ENCODE measurements at places on chromosomes 5 and 9. TPM values are rescaled to one million over a fixed set of nuclear protein-coding genes. Genes with fewer than 3 reads are reported as not detected.
A peak's percentile ranks its signal among the peaks of the same experiment; 100 is the strongest.

- peak; percentile 28 for DNase-seq
Measured at GRCh38 chr9:85142968-85143367, 473.4 kb downstream of the NTRK2 start.

GRCh38 chr5:76125888-76126287, 42.7 kb downstream of the SV2C start:
- DNase-seq: no peak

DNA sequence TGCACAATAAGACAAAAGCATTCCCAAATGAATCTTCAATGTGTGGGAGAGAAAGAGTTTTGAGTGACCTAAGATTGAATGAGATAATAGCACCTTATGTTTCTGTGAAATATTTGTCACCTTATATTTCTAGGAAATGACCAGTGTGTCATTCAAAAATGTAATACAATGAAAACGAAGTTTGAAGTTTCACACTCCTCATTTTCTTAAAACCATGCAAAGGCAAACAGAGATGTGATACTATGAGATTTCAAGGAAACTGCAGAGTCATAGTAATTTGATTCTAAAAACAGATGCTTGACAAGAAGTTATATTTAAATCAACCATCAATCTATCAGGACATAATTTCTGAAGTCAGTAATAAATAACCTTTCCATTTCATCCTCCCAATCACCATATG, 13.6 kb upstream of the ABCA1 start:
- no peak for DNase-seq

DNA sequence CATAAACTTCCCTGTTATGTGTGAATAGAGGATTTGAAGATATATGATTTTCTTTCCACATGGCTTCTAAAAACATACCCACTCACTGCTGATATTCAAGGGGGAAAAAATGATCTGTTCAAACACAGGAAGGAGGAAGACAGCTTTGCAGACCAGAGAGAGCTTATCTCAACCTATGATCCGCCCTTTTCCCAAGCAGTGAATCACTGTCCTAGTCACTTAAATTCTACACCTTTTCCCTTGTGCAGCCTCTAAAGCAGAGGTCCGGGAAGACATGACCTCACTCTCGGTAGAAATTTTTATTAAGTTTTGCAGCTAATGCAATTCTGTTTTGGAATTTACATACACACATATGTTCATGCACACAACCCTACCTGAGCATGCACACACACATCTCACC, 197.2 kb downstream of the DIRAS2 start:
- no peak for DNase-seq

- no peak for DNase-seq
Measured at GRCh38 chr5:132595624-132596023, 38.8 kb downstream of the RAD50 start.

The WDR38 gene
- not detected for total RNA-seq

- DNase-seq: no peak
Measured at GRCh38 chr9:127366594-127366993, 30.4 kb upstream of the SLC2A8 start.

- no peak for DNase-seq
Measured at GRCh38 chr5:21574438-21574837, 1278.7 kb downstream of the CDH12 start.

DNA sequence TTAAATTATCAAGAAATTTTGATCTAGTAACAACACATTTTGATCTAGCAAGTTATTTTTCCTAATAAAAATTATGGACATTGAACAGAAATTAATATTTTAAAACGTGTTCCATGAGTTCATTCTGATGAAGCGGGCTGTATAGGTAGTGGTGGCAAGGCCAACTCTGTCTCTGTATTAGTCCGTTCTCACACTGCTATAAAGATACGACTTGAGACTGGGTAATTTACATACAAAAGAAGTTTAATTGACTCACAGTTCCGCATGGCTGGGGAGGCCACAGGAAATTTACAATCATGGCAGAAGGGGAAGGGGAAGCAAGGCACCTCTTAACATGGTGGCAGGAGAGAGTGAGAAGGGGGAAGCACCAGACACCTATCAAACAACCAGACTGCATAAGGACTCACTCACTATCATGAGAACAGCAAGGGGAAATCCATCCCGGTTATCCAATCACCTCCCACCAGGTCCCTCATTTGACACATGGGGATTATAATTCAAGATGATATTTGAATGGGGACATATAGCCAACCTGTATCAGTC, 61.2 kb downstream of the TMEM232 start:
- DNase-seq: no peak

DNA sequence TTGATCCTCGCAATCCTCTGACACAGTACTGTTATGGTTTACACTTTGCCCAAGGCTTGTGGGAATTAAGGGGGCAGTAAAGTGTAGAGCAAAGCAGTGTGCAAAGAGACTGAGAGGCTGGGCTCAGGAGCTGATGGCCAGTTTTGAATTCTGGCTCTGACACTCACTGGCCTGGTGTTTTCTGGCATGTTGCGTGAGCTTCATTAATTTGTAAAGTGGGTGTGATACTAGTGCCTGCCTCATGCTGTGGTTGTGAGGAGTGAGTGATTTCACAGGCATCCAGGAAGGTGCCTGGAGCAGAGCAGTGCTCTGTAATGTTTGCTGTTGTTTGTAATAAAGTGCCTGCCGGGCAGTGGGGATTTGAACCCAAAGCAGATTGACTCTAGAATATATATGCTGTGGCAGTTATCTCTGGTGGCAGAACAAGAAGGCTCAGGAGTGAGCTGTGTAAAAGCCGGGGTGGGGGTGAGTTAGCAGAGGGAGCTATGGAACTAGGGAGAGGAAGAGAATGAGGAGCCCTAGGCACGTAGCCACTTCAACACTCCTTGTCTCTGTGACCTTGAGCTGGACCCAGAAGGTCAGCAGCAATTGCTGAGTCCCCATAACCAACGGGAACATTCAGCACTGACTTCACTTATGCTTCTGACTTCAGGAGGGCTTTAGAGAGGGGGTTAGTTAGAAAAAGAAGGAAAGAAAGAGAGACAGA, 108.5 kb downstream of the DOCK2 start:
- peak; percentile 27 for DNase-seq

- DNase-seq: peak; percentile 84
Measured at GRCh38 chr9:85212209-85212608, 529.5 kb downstream of the AGTPBP1 start.

The FPGS gene
- total RNA-seq: 87.0 TPM

The NEUROG1 gene
- total RNA-seq: not detected

- no peak for DNase-seq
Measured at GRCh38 chr9:15430920-15431844, 8.5 kb downstream of the SNAPC3 start.

The PCDHGB1 gene
- total RNA-seq: 1.4 TPM

- no peak for DNase-seq
Measured at GRCh38 chr5:171714261-171714660, 71.4 kb upstream of the SMIM23 start.

DNA sequence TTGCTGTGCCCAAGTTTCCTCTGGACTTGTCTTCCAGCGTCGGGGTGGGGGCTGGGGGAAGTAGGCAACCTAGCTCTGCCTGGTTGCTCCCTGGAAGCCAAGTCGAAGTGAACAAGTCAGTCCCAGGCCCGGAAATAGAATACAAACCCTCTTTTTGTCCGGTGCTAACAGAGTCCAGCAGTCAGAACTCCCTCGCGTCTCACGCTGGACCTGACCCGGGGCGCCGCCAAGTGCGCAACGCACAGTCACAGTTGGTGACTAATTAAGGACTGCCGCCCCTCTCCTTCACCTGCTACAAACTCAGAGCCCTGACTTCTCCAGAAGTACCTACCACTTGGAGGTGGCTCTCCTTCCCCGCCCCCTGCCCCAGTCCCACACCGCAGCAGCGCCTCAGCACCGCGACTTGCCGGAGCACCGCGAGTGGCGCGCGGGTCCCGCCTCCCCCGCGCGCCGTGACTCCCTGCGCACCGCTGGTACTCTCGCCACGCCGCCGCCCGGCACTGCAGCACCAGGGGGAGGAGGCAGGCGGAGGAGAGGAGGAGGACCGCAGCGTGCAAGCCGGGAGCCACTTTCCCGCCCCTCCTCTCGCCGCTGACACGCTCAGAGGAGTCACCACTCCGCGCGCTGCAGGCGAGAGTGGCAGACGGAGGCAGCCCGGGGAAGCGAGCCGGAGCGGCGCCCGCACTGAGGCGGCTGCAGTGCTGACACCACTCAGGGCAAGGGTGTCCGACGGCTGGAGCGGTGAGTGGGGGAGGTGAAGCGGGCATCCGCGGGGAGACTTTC, at the start of gene SV2C:
Gene SV2C, plus strand, starts transcription at position 612 of the 783 bp plus-strand sequence. CDS start 48,368 bp downstream, outside the sequence.
- peak; percentile 5 for DNase-seq

- DNase-seq: peak; percentile 29
Measured at GRCh38 chr5:23139338-23140171, 286.4 kb upstream of the CDH12 start.

The IL11RA gene
- 6.2 TPM for total RNA-seq

The LAMC3 gene
- 0.13 TPM for total RNA-seq

The GDNF gene
- 1.4 TPM for total RNA-seq

The BOD1 gene
- 56.3 TPM for total RNA-seq

The C8G gene
- 0.47 TPM for total RNA-seq

DNA sequence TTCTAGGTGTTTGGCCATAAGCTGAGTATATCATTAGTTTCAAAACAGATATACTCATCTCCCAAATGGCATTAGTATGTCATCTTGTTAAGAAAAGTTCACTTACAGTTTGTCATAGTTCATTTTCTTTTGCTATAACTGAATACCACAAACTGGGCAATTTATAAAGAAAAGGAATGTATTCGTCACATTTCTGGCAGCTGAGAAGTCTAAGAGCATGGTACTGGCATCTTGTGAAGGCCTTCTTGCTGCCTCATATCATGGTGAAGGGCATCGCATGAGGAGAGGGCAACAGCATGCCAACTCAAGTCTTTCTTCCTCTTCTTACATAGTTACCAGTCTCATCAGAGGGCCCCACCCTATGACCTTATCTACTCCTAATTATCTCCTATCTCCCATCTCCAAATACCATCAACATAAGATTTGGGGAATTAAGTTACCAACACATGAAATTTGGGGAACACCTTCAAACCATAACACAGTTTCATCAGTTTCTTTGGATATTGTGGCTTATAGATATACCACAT, 20.4 kb upstream of the ITGA1 start:
- no peak for DNase-seq

The SPINK6 gene
- total RNA-seq: 1.2 TPM

The SLC36A2 gene
- not detected for total RNA-seq

The CYSRT1 gene
- total RNA-seq: 1.4 TPM

DNA sequence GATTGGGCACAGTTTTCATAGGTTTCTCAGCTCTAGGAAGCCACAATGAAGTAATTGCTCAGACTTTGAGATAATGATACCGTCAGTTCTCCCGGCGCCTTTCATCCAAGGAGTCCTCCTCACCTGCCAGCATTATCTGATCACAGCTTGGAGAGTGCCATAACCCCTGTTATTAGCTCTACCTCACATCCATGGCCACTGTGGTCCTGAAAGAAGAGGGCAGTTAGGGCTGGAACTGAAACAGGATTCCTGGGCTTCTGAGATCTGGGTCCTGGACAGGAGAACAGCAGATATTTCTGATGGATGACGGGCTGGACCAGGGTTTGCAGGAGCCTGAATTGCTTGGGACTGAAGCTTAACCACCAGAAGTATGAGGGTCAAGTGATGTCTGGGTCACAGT, 13.5 kb downstream of the RGS3 start:
- no peak for DNase-seq

The SETD9 gene
- total RNA-seq: 19.6 TPM

GRCh38 chr5:1322955-1323802, 21.7 kb downstream of the CLPTM1L start:
- no peak for DNase-seq

DNA sequence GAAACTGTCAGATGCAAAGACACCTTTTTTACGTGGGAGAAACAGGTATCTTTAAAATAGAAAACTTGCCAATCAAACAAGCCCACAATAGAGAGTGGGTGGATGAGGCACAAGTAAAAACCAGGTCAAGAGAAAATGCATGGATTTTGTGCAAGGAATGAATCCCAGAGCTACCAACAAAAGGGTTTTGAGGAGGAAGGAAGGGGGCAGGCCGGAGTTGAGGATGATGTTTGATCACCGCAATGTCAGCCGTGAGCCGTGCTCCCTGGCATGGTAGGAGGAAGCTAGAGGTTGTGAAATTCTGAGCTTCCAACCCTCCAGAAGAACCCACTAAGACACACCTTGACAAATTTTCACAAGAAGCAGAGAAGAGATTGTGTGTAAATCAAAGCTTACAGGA, 53.2 kb downstream of the HRH2 start:
- DNase-seq: no peak

- DNase-seq: no peak
Measured at GRCh38 chr9:110742741-110743371, 74.3 kb downstream of the MUSK start.

The CAMK2A gene
- not detected for total RNA-seq

GRCh38 chr9:130899051-130899748, 2.6 kb upstream of the QRFP start:
- no peak for DNase-seq

GRCh38 chr5:152511531-152512132, 106.6 kb upstream of the NMUR2 start:
- DNase-seq: no peak

DNA sequence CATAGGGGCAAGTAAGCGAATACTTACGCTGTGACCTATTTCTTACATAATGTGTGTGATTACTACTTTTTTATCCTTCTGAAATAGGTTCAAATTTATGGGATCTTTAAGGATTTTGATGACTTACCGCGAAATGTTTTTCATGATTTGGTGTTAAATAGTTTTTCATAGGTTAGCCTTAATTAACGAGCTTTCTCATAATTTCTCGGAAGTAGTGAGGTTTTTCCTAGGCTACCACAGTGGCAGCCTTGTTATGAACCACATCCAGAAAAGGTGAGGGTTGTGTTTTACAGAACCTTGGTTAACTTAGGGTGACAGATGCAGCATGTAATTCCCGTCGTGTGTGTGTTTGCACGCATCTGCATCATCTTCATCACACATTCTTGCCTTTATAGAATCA, 1.3 kb downstream of the SH3GL2 start:
- DNase-seq: no peak

GRCh38 chr9:111029260-111029659, 9.0 kb downstream of the LPAR1 start:
- no peak for DNase-seq

- DNase-seq: no peak
Measured at GRCh38 chr9:38019731-38020130, 49.3 kb downstream of the SHB start.

DNA sequence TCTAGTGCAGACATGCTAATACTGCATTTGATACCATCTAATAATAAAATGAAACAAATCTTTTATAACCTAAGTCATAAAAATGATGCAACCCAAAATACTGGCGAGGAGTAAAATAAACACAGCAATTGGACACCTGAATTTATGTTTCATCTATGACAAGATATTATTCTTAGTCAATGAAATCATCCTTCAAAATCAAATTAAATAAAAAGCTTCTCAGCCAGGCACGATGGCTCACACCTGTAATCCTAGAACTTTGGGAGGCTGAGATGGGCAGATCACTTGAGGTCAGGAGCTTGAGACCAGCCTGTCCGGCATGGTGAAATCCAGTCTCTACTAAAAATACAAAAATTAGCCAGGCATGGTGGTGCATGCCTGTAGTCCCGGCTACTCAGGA, 179.0 kb downstream of the TMEM232 start:
- DNase-seq: no peak

The SCGB3A1 gene
- not detected for total RNA-seq

The ORM1 gene
- total RNA-seq: not detected

The AK1 gene
- 59.7 TPM for total RNA-seq

The DAB2IP gene
- total RNA-seq: 16.6 TPM
